Esophagus muscularis mucosa (tissue), 4 donors: ENCODE measurements at places on chromosomes 2 and 18.

DNA sequence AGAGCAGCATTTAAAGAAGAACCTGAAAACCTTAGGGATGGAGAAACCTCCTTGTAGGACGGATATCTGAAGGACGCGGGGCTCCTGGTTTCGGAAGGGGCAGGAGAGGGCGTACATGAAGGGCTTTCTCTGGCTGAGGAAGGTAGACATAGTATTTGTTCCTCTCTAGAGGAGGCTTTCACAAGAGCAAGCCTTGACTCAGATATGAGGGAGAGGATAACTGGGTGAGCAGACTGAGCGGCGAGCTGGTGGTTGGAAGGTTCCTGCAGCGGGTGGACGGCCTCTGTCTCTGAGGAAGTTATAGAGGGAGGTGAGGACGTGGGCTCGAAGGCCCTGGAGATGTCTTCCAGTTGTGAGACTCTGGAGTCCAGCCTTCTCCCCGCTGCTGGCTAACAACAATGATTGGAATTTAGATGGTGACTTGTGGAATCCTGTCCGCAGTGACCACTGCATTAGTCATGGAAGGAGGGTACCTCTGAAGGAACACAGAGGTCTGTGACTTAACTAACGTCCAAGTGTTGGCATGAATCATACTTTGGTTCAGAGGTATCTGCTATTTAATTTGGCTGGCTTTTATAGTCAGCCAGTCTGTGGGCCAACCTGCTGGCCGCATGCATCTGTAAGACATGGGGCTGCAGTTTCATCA, 80.9 kb downstream of the ASAP2 start:
- DNase-seq = no peak

- no peak for DNase-seq
Measured at GRCh38 chr2:118190474-118190873, 102.2 kb downstream of the INSIG2 start.

- no peak for DNase-seq
Measured at GRCh38 chr2:239002954-239003623, 155.2 kb downstream of the TWIST2 start.

GRCh38 chr18:49023938-49024803, 73.4 kb upstream of the SMAD7 start:
- no peak for DNase-seq

- DNase-seq = no peak
Measured at GRCh38 chr2:3870222-3870621, 166.8 kb downstream of the DCDC2C start.

DNA sequence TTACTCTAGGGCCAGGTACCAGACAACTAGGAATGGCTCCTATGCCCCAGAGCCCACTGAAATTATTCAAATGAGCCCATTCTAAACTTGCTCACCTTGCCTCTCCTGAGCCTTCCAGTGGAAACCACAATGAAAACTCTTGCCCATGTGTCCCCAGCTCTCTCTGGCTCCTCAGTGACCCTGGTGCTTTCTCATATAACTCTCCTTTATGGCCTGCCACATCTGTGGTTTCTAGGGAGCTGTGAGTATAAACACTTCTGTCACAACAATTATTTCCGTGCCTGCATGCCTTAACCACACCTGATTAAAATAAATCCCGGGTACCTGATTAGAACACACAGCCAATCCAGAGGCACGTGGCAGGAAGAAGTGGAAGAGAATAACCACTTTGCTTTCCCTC, 333.0 kb upstream of the SPRED2 start:
- no peak for DNase-seq

- no peak for DNase-seq
Measured at GRCh38 chr18:48767090-48767690, 183.6 kb downstream of the SMAD7 start.

DNA sequence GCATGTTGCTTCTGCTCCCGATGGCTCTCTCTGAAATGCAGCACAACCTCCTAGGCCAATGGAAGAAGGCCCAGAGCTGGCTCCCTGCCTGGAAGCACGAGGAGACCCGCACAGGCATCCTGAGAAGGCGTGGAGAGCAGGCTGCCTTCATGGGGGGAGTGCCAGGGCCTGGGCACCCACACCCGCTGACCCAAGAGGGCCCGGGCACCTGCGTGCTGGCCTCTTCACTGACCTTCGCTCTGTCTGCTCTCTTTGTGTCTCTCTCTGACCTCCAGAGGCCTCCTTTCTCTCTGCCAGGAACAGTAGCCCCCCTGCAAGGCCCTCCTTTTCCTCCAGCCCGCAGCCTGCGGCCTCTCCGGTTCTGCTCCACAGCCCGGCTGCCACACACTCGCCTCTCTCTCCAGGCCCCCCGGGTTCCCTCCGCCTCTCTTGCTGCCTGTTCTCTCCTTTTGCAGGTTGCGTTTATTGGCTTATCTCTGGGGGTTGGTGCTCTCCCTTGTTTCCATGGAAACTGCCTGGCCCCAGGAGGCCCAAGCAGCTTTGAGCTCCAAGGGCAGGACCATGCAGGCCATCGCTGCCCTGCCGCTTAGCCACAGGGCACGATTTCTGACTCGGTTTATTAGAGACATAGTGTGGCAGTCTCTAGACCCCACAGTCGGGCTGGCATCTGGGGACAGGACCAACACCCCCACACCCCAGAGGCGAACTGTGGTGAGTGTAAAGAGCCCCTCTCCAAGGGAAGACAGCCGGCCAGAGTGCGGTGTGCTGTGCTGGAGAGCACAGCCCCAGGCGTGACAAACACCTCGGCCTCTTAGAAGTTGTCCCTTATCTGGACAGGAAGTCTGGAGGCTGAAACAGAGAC, 1.7 kb downstream of the MZT2B start:
- no peak for DNase-seq

GRCh38 chr18:10685484-10685883, 159.7 kb downstream of the NAPG start:
- peak; percentile 82 for DNase-seq

- DNase-seq = no peak
Measured at GRCh38 chr18:63492851-63493250, 16.1 kb downstream of the SERPINB5 start.
